ENCODE measurements at places on chromosomes 4 and X.

GRCh38 chr4:6198278-6198677 is 2.1 kb downstream of the JAKMIP1 start:
- DNase-seq, result no peak

DNA sequence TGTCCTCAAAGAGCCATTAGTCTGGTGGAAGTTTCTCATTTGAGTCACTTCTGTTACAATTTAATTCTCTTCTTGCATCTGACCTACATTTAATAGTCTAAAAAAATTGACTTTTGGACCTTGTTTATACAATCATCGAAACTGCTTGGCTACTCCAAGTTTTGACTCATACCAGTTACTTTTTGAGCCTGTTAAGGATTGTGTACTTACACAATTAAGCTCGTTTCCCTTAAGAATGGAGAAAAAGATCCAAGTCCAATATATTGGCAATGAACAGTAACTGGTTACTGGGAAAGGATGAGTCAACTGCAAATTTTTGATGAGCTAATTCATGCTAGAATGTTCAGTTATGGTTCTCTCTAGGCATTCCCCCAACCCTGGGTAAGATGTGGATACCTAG is 58.2 kb downstream of the DCX start:
- no peak for DNase-seq

- peak; percentile 49 for DNase-seq
Observed at GRCh38 chr4:182212211-182212761, 30.9 kb upstream of the TENM3 start.

- DNase-seq, result no peak
Observed at GRCh38 chr4:92992758-92993157, 689.0 kb downstream of the GRID2 start.

DNA sequence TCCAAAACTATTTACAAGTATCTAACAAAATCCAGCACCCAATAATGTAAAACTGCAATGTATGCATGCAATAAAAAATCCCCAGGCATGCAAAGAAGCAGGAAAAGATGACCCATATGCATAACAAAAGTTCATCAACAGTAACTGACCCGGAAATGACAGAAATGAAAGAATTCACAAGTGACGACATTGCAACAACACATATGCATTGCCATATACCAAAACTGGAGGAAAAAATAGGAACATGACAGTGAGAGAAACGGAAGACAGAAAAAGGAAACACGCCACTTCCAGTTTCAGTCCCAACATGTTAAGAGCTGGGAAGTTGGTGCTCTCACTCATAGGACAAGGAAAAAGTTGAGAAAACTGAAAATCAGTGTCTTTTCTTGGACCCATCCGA is 154.6 kb downstream of the EVC2 start:
- no peak for DNase-seq

DNA sequence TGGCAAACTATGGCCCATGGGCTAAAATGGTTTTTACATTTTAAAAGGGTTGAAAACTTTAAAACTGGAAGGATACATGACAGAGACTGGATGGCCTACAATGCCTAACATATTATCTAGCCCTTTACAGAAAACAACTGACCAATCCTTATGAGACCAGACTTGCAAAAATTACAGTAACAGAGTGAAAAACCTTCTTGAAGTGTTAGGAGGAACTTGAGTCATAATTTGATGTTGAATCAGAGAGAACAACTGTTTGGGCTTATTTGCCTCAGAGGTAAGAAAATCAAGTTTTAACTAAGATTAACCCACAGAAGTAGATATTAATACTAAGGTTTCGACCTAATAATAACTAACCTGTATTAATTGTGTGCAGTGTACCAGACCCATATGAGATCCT is 12.4 kb upstream of the NAP1L5 start:
- no peak for DNase-seq

DNA sequence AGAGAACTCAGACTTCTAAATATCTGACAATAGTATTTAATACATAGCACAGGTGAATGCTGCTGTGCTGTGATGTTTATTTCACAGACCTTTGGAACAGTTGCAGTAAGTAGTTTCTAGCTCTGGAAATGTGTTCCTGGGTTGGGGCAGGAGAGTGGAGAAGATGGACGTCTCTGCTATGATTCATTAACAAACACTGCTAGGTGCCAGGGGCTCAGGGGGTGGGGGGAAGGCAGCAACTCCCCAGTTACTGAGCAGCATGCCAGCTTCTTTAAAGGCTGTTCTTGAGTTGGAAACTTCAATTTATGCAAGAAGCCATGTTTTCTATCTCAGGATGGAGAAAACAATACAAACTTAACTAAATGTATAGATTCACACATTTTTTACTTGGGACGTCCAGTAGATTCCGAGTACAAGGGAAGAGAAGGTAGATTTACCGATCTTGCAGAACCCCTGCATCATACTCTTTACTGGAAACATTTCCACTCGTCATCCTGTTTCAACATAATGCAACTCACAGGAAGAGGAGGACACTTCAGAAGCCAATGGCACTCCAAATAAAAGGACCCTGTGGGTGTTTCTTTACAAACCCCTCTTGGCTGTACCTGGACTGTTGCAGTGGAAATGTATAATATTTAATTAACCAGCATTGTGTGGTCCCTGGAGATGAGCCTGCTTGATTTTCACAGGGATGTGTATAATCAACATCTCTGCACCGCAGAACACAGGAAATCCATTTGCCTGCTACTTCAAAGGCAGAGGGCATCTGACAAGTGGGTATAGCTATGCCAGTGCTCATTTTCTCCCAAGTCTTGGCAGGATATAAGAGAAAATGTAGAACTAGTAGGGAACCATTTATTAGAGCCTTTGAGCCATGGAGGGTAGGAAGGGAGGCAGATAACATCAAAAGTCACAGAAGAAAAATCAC is 171.4 kb downstream of the SH3KBP1 start:
- DNase-seq, result peak; percentile 59

DNA sequence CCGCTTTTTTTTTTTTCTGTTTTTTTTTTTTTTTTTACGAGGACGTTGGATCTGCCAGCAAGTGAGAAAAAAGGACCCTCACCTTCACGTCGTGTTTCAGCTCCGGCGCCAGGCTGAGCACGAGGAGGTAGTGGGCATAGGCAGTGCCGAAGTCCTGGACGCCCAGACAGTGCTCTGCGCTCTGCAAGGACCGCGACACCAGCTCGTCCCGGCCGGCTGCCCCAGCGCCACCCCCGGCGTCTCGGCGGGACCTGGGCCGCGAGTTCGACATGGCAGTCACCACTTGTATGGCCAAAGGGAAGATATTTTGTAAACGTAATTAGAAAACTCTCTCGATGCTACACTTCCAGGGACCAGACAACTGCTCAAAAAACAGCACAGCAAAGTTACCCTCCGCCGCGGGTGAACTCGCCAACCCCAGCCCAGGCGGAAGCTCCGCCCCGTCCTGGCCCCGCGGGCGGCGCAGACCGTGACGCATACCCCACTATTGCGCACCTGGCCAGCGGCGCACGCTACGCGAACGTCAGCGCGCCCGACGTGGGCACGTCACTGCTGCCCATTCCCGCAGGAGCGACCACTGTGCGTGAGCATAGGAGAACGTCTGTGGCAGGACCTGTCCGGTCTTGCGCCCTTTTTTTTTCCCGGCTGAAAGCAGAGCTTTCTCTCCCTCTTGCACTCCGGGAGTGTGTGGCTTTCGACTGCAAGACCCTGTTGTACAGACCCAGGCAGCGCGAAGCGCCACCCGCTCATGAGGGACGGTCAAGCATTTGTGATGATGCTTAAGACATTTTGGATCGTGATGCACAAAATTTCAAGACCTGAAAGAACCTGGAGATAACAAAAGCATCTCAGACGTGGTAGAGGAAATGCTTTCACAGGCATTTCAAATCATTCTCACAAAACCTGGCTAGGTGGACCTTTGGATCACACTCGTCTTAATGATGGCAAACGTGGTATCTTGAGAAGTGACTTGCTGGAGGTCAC is at the start of gene PRMT9:
Gene PRMT9 (minus strand): TSS at position 447 of the 984 bp plus-strand sequence. CDS start 176 bp downstream, at position 271.
- DNase-seq, result peak; percentile 69

DNA sequence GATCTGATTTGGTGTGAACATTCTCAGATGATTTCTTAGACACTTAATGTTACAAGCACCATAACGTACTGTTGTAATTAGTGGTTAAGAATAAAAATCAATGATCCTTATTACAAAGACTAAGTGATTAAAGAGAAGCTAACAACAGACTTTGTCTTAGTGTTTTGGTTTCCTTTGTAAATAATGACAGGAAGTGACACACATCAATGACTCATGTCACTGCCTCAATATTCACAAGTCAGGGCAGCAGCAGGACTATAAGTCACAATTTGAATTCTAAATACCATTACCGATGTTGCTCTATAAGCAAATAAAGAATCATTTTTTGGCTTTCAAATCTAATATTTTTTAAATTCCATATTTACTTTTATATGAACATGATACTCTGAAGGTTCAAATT is 115.8 kb upstream of the FAT4 start:
- DNase-seq, result no peak

DNA sequence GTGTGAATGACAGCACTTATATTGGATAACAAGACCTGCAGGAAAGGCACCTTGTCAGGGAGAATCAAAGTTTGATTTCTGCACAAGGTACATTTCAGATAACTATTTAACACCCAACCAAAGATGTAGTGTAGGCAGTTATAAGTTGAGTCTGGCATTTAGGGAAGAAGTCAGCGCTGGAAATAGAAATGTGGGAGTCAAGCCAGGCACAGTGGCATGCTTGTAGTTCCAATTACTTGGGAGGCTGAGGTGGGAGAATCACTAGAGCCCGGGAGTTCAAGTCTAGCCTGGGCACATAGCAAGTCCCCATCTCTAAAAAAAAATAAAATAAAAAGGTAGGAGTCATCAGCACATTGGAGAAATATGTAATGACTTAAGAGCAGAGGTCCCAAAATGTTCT is 295.1 kb downstream of the ZNF674 start:
- no peak for DNase-seq

DNA sequence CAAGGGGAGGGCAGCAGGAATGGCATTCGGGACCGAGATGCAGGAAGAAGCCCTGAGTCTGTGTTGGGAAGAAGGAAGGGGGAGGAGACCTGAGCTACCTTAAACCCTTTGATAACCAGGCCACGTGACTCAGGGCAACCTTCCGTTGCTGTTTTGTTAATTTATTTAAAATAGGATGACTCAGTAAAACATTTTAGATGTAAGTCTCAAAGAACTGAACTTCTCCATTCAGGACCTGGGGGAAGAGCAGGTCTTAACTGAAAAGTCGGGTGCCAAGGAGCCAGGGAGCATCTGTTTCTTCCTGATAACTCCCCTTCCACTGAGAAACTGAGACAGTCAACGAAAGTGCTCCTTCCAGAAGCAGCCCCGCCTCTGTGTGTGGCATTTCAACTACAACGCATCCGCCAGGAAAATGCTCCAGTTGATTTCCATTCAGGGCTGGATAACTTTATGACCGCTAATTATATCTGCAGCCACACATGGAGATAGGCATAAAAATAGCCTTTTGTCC is 88.0 kb downstream of the IRF2 start:
- DNase-seq, result no peak

Measured in DMS153 (cell line).